Cortex of kidney (tissue), 1 donor: ENCODE measurements at places on chromosomes 2 and 18.

DNA sequence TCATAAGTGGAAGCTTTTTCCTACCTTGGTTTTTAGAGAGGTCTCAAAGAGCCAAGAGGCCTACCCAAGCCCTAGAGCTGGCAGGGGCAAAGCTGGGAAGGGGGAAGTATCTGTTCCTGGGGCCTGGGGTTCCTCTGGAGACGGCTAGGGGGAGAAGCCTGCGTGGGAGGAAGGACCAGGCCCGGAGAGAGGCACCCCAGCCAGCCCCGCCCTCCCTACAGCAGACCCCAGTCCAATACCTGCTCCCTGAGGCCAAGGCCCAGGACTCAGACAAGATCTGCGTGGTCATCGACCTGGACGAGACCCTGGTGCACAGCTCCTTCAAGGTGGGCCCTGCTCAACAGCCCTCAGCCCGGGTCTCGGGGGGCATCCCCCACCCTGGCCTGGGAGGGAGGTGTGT, 2.2 kb downstream of the CTDSP1 start:
- no peak for DNase-seq

DNA sequence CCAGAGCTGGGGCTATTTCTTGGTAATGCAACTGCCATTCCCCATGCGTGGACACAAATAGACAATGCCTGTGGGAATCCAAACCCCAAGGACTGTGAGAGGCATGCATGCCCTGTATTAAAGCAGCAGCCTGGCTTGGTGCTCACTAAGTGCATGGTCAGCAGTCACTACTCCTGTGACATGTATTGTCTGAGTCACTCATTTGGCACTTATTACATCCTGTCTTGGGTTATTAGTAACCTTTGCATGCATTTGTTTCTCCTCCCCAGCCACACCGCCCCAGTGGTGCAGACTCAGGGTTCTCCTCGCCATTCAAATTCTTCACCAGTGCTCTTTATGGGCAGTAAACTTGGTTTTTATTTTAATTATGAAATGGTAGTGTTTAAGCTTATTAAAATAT, 30.2 kb downstream of the PRKCE start:
- DNase-seq: no peak

GRCh38 chr2:172273910-172274571, 153.3 kb upstream of the ITGA6 start:
- no peak for DNase-seq

DNA sequence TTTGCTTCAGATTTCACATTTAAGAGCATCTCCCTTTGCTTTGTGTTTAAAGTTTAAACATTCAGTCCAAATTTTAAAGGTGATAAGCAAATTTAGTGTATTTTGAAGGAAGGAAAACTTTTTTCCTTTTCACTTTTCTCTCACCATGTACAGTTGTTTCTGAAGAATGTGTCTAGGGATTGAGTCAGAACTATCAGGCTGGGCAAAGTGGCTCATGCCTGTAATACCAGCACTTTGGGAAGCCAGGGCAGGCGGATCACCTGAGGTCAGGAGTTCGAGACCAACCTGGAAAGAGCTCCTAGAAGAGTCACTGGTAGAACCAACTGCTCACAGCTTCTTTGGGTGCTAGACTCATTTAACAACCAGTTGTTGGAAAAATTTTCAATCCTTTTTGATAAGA, 327.0 kb upstream of the THUMPD2 start:
- DNase-seq: no peak

DNA sequence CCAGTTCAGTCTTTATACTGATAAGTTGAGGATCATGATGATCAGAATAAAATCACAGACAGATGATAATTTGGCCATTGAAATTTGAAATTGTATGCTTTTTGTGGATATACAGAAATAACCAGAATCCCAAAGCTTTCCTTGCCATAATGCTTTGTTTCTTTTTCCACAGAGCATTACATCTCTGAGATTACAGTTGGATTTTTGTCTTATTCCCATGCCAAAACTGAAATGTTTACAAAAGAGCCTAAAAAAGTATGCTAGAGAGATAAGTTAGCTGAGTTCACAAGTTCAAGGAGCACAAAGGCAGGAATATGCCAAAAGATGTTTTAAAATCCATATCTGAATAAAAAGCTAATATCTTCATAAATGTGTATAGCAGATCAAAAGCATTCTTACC, 321.3 kb downstream of the PID1 start:
- no peak for DNase-seq

GRCh38 chr2:175595139-175595538, 406.9 kb downstream of the LNPK start:
- DNase-seq: no peak

GRCh38 chr2:86706220-86706619, 13.9 kb upstream of the RMND5A start:
- no peak for DNase-seq

DNA sequence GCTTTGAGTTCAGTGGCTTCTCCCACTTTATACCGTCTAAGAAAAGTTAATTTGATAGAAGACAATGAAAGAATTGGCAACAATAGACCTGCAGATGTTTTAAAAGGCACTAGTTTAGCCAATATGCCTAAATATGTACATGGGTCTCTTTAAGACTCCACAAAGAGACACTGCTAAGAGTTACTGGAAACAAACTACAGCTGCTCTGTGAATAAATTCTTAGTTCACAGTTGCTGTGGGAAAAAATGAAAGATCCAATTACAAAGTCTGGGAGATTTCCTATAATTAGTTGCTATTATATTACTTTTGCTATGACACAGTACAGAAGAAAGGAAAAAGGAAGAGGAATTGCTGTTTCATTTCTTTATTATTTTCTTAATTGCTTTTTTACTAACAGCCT, 34.3 kb downstream of the SCN9A start:
- DNase-seq: no peak

GRCh38 chr2:118190474-118190873, 102.2 kb downstream of the INSIG2 start:
- DNase-seq: no peak

- DNase-seq: no peak
Observed at GRCh38 chr18:31440787-31441186, 6.8 kb upstream of the DSG3 start.

- DNase-seq: no peak
Observed at GRCh38 chr18:63477200-63477599, 442 bp downstream of the SERPINB5 start.

DNA sequence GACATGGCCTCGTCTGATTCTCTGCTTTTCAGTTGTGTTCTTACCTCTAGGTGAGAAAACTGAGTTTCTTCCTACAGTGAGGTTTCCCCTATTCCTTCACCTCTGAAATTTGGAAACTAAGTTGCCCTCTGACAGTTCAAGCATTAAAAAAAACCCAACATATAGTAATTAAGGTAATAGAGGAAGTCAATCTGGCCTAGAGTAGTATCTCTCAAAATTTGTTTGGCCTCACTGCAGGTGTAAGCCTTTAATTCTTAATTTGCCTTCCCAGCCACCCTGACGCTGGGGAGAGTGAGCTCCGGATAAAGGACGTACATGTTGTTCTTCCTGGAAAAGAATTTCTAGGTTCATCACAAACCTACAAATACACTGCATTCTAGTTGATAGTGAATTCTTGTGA, 1.4 kb downstream of the CAD start:
- no peak for DNase-seq

GRCh38 chr2:157155992-157156391, 101.5 kb upstream of the GALNT5 start:
- no peak for DNase-seq
